ENCODE measurements at places on chromosomes 11 and 22.
A peak's percentile ranks its signal among the peaks of the same experiment; 100 is the strongest.

GRCh38 chr22:34722901-34723300 lies 343.1 kb upstream of the ISX start:
- no peak for DNase-seq

DNA sequence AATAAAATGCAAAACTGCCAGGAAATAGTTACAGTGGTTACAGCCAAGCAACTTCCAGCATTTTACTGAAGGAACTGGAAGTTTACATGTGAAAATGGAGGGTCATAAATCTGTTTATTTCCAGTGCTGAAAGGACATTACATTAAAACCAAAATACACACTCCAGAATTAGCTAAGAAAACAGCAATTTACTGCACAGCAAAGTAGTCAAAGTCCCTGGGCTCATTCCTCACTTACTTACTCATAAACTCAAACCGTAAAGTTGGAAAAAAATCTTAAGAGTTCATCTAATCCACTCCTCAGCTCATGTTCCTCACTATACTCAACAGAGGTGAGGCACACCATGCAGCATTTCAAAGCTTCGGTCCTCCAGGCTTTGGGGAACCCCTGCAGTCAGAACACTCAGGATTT lies 17.4 kb downstream of the CTSC start:
- DNase-seq, result peak; percentile 45

DNA sequence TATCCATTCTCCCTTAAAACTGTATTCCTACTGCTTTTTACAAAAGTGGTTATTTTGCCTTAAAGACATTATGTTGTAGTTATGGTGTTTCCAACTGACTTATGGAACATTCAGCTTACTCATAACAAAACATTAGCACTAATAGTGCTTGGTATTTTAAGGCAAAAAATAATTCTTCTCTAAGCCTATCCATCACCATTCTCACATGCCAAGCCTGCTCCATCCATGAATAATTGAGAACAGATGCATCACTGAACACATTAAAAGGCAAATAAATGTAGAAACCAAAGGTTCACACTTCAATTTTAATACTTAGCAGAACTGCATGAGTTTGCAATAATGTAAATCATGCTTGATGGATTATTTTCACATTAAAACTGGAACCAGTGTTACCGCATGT lies 42.3 kb upstream of the DDI1 start:
- DNase-seq, result no peak

- DNase-seq, result no peak
Measured at GRCh38 chr22:47608421-47608820, 846.0 kb downstream of the TBC1D22A start.

GRCh38 chr11:394034-394857 lies at the start of gene PKP3:
Gene PKP3 (plus strand): TSS chr11:394209. CDS start chr11:394293, 84 bp downstream.
- DNase-seq, result no peak

GRCh38 chr11:8219257-8220021 lies 44.2 kb downstream of the LMO1 start:
- DNase-seq, result peak; percentile 61

GRCh38 chr11:76419896-76420295 lies 24.9 kb upstream of the EMSY start:
- DNase-seq, result no peak
